ENCODE measurements at places on chromosomes 13 and 19.

DNA sequence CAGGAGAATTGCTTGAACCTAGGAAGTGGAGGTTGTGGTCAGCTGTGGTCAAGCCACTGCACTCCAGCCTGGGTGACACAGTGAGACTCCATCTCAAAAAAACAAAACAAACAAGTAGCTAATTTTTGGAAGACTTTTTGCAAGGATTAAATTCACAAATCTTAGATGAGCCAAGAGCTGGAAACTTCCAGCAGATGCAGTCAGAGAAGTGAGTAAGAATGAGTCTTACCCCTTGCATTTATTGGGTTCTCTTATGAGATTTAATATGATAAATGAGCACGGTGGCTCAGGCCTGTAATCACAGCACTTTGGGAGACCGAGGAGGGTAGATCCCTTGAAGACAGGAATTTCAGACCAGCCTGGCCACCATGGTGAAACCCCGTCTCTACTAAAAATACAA lies 44.9 kb upstream of the NBEA start:
- DNase-seq = no peak

DNA sequence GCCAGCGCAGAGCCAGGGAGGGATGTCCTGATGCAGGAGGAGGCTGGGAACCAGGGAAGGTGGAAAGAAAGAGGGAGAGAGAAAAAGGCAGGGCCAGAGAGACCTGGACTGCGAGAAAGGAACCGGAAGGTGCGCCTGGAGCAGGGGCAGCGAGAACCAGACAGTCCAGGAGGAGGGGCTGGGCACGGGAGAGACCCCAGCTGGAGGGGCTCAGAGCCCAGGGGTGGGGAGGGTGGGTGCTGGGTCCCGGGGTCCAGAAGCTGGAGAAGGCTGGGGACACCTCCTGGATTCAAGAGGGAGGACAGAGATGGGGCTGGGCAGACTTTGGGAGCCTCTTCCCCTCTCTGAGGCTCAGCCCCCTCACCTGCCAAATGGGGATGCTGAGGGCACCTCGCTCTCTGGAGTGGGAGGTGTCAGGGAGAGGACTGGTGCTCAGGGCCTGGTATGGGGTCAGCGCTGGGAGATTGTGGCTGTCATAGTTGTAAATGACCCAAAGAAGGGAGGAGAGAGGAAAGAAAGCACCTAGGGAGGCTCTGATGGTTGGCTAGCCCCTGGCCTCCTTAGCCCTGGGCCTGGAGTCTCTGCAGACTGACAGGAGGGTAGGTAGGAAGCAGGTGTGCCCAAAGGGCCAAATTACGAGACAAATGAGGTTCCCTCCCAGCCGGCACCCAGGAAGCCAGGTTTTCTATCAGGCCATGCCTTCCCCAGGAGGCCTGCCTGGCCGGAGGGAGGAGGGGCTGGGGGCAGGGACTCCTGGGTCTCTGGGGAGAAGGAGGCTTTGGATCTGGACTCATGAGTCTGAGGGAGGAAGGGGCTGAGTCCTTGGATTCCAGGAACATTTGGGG lies 1.3 kb upstream of the SPACA6 start:
- DNase-seq = no peak

GRCh38 chr13:36061054-36061453 lies 70.1 kb downstream of the DCLK1 start:
- no peak for DNase-seq

GRCh38 chr13:20475927-20476691 lies 49.5 kb downstream of the CRYL1 start:
- DNase-seq = no peak

- DNase-seq = no peak
Observed at GRCh38 chr13:85806553-85807175, 7.4 kb upstream of the SLITRK6 start.

- DNase-seq = no peak
Observed at GRCh38 chr19:6443986-6444385, 10.4 kb upstream of the SLC25A41 start.

GRCh38 chr13:81927347-81927746 lies 1586.4 kb upstream of the SPRY2 start:
- no peak for DNase-seq

DNA sequence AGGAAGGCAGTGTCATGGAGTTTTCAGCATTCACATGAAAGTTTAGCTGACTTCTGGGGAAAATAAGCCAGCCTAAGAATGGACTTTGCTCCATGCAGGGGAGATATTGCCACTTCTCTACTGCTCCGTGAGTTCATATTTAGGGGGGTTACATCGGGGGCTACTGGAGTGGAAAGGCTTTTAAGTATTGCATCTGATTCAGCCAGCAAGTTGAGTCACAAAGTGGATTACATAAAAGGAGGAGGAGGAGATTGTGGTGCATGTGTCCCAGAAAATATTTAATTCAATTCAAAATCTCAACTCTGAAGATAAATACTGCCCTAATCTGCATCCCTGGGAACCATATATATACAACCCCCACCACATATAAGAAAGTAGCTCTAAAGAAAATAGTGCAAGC lies 617.2 kb downstream of the DCT start:
- DNase-seq = no peak

- DNase-seq = no peak
Observed at GRCh38 chr19:18269070-18269723, 5.1 kb downstream of the IQCN start.

- no peak for DNase-seq
Observed at GRCh38 chr19:2630352-2631001, 72.0 kb downstream of the GNG7 start.

GRCh38 chr19:8585894-8586750 lies 8.9 kb upstream of the MYO1F start:
- DNase-seq = no peak

DNA sequence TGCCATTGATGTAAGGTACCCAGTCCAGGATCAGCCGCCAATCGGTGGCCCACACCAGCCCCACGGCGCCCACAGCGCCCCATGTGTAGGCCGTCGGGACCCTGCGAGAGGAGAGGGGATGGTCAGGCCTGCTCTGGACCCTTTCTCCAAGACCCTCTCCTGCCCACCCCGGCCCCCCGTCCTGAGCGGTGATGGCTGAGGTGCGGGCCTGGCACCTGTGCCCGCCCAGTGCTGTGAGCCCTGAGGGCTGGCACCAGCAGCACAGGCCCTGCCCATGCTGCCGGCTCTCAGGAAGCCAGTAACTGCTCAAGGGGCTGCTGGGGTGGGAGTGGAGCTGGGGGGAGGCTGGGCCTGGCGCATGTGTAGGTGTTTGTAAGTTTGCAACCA lies 5.8 kb downstream of the UQCR11 start:
- DNase-seq = no peak

DNA sequence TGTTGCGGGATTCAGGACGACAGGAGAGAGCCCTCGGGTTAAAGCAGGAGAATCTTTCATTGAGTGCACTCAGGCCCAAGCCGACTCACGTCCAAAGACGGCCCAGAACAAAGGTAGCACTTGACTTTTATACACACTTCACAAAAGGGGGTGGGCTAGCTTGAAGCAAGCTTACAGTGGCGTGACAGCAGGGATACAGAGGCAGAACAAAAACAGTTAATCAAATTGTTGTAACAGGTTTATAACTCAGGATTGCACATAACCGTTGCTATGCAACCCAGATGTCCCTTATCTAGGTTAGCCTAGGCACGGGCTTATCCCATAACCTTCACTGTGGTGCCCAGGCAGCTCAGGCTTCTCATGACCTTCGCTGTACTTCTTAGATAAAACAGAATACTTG lies 2.0 kb downstream of the MED25 start:
- DNase-seq = no peak

DNA sequence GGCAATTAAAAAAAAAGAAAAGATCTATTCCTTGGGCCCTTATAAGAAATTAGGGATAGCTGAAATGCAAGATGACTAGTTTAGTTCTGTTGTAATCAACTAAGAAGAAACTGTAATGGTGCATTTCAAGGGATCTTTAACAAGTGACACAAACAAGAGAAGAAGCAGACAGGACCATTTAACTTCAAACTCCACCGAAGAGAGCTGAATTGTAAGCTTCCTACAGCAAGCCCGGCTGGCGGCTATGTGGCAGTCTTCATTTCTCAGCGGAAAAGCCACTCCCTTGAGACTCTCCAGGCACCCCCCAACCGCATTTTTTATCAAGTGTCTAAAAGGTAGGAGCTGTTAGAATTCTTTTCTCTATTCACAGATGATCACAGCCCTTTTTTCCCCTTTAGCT lies 305.2 kb upstream of the ZNF507 start:
- no peak for DNase-seq

DNA sequence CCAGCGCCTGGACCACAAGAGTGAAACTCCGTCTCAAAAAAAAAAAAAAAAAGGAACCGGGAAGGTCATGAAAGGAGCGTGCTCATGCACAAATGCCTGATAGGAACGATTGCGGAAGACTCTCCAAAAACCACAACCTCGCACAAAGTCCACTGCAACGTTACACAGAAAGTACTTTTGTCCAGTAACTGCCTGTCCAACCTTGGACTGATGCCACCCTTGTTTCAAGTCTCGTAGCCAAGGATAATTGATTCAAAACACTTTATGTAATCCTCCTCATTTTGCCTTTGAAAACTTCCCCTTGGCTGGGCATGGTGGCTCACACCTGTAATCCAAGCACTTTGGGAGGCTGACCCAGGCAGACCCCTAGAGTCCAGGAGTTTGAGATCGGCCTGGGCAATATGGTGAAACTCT lies 13.7 kb downstream of the LGALS7 start:
- DNase-seq = no peak

- no peak for DNase-seq
Observed at GRCh38 chr19:2123682-2124387, 27.1 kb downstream of the IZUMO4 start.

- no peak for DNase-seq
Observed at GRCh38 chr13:87259479-87260083, 411.6 kb upstream of the SLITRK5 start.

DNA sequence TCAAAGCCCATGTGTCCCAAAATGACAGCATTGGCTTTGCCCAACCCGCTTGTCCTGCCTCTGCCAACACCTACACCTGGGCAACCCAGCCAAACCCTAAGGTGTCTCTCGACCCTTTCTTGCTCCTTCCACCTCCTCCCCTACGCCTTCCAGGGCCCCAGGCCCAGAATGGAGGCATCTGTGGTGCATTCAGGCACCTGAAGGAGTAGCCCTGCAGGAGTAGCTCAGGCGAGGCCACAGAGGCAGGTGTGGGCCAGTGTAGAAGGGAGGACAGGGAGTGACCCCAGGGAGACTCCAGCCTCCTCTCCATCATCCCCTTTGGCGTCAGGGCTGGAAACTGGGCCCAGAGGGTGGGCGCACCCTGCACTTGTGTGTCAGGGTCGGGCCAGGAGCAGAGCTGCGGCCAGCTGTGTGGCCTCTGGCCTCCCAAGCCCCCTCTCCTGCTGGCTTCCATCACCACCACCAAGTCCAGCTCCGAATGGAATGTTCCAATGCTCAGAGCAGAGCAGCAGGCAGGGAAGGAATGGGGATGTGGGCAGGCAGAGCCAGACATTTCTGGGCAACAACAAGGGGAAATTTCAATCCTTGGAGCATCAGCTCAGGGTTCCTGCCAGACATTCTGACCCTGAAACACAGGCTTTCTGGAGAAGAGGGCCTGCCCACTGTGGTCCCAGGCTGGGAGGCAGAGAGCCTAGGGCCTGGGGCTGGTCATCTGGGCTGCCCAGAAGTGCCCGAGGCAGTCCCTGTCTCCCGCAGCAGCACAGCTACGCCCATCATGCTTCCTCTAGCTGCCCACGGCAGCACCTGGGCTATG lies 16.4 kb downstream of the PLEKHF1 start:
- DNase-seq = peak; percentile 79

DNA sequence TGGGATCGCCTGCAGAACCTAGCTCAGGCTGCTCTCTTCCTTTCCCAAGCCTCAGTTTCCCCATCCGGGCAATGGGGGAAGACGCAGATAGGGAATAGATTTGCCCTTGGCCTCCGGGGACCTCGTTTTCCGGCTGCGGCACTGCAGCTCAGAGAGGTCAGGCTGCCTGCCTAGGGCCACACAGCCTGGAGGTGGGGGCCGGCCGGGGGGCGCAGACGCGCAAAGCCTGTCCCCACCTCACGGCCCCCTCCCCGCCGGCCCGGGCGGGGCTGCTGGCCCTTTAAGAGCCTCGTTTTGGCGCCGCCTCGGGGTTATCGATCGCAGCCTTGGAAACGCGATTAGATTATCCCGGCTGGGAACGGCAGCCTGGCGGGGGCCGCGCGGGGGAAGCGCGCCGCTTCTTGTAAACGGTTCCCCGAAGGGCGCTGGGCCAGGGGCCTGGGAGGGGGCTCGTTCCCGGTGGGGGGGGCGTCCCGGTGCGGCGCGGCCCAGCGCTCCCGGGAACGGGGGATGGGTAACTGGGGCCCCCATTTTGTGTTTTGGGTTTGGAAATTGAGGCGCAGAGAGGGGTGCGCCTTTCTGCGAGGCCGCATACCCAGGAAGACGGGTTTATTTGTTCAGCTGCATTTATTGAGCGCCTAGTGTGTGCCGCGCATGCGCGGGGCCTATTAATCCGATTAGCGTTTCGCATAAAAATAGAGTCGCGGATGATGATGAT lies 23.4 kb upstream of the TCF3 start:
- no peak for DNase-seq

GRCh38 chr19:49677231-49677900 lies at the start of gene PRMT1:
PRMT1 (plus strand) TSS chr19:49677271; CDS start chr19:49677281, 10 bp downstream.
- DNase-seq = no peak

GRCh38 chr19:13301627-13302334 lies 151.6 kb downstream of the IER2 start:
- no peak for DNase-seq

DNA sequence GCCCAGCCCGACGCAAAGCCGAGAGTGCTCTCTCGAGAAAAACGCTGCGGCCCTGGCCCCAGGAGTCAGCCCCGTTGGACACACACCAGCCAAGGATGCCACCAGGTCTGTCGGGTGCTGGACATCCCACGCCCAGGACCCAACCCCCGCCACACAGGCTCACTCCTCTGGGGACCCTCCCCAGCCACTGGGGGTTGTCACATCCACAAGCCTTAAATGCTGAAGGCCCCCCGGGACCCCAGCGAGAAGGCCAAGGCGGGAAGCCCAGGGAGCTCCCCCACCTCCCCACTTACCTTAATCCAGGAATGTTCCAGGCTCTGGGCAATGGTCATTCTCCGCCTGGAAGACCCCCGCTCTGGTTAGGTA lies 11.2 kb downstream of the DAPK3 start:
- DNase-seq = no peak

GRCh38 chr13:62879071-62879470 lies 1463.4 kb upstream of the PCDH20 start:
- DNase-seq = no peak

DNA sequence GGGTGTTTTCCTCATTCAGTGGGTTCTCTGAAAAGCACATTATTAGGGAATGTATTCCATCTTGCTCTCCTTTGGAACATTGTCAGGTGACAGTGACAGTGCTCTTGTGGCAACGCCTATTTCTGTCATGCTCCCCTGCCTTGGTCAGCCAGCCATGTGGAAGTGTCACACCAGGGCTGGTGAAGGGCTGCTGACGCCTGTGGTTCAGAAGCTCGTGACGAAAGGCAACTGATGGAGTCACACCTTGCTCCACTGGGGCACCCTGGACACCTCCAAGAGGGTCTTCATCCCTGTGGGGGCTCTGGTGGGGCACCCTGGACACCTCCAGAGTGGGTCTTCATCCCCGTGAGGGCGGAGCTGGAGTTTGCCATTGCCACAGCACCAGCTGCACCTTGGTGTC lies 68.9 kb upstream of the GPR183 start:
- peak; percentile 44 for DNase-seq

- DNase-seq = no peak
Observed at GRCh38 chr19:33507021-33507956, 14.3 kb downstream of the PEPD start.

GRCh38 chr13:28707629-28708427 lies 10.9 kb downstream of the SLC46A3 start:
- DNase-seq = no peak

- DNase-seq = no peak
Observed at GRCh38 chr13:79939689-79940088, 401.2 kb downstream of the SPRY2 start.
